ENCODE measurements at places on chromosomes 5 and 9.

DNA sequence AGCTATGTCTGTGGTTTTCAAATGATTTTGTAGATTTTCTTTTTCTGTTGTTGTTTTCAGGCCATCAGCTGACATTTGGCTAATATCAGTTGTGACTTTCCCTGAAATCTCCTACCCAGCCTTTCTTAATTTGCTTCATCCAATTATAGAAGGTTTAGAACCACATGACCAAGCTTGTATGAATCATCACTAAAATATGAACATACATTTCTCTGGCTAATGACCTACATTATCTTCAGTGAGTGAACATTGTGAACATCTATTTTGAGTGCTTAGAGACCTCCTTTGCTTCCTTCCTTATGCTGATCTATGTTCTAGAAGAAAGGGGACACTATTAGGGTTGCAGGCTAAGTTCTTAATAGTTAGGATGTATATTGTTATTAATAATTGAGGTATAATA is 532.5 kb downstream of the RAB3C start:
- no peak for DNase-seq

DNA sequence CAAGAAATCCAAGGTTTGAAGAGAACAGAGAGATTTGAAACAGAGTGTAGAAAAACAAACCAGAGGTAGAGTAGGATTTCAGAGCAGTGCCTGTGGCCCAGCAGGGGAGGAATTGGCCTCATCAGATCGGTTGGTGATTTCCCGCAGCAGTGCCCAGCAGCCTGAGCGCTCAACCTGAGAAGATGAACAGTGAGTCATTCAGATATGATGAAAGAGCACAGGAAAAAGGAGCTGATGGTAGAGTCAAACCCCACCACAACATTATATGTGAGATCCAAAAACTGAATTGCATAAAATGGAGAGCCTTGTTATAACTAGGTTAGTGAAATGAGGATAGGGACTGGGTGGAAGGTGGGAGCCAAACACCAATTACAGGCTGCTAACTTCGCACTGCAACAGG is 248.9 kb downstream of the PIK3R1 start:
- DNase-seq: no peak

- no peak for DNase-seq
These were observed 19.4 kb upstream of the PHYHD1 start for GRCh38 chr9:128901379-128901778.

GRCh38 chr9:81112627-81113452 is 576.5 kb downstream of the TLE1 start:
- DNase-seq: no peak

- no peak for DNase-seq
These were observed 256.4 kb upstream of the IRX1 start for GRCh38 chr5:3339092-3339797.

- no peak for DNase-seq
These were observed 101.3 kb upstream of the SAP30L start for GRCh38 chr5:154344461-154344860.

- DNase-seq: peak; percentile 72
These were observed 299.0 kb upstream of the MSX2 start for GRCh38 chr5:174425271-174425963.

- DNase-seq: no peak
These were observed 126.7 kb downstream of the C9orf50 start for GRCh38 chr9:129494113-129494789.

- DNase-seq: no peak
These were observed 1.2 kb upstream of the ZNF510 start for GRCh38 chr9:96779089-96779488.

DNA sequence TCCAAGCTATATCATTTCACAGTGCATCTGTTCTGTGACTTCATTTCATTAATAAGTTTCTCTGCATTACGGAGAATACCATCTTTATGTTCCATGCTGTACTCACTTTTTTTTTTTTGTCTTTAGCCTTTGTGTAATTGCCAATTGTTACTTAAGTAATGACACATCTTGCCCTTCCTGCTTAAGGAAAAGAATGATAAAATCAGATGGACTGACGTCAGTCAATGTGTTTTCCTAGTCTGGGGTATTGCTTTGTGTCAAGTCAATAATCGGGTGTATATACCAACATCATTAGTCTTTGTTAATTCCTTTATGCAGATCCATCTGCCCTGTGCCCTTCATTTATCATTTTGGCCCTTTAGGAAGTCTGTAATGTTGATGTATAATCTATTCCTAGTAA is 133.5 kb downstream of the CD180 start:
- DNase-seq: no peak

DNA sequence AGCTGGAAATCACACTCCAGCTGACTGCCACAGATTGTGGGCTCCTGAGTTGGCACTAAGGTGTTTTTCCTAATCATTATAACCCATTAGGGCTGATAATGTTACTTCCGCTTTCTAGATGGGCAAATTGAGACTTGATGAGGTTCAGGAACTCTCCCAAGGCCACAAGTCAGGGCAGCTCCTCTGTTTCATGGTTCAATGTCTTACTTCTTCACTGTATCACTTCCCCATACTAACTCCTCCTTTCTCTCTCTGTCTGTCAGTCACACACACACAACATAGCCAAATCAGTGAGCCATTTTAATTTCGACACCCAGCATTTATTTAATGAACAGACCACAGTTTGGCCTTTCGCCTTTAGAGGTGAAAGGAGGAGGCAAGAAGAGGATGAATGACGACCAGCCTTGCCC is 17.8 kb upstream of the TRAF1 start:
- DNase-seq: no peak

- DNase-seq: no peak
These were observed 354.2 kb downstream of the ARL15 start for GRCh38 chr5:53956196-53956595.

Measured in vagina (tissue), 2 donors.